ENCODE measurements at places on chromosomes 3 and 15. TPM values are rescaled to one million over a fixed set of nuclear protein-coding genes. Genes with fewer than 3 reads are reported as not detected.
A peak's percentile ranks its signal among the peaks of the same experiment; 100 is the strongest.

DNA sequence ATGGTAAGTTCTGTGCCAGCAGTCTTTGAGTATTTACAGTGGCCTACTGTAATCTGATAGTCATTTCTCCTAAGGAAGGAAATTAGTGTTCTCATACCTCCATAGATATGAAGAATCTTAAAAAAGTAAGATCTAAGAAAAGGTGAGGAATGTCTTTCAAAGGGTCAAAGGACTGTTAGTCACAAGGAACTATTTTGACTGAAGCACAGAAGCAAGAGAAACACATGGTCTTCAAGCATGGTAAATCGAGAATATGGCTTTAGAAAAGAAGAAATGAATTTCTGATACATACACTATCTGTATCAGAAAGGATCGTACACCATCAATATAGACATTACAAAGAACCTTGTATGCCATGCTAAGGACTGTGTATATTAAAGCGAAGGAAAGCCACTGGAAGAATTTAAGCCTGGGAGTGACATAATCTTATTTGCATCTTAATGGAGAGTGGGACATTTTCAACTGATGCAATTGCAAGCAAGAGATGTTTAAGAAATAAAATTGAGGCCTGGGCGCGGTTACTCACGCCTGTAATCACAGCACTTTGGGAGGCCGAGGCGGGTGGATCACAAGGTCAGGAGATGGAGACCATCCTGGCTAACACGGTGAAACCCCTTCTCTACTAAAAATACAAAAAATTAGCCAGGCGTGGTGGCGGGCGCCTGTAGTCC lies 5.5 kb upstream of the ACAP2 start:
- no peak for DNase-seq
- H3K36me3 ChIP-seq = no peaks in the 10 kb centered on the region
- H3K4me1 ChIP-seq = peaks cover 9% of the 10 kb centered on the region
- no peak overlapping the region for H3K4me3 ChIP-seq
- no peak overlapping the region for H3K27ac ChIP-seq

GRCh38 chr3:48429960-48430707 lies at the start of gene PLXNB1:
Gene PLXNB1 (minus strand): TSS chr3:48430086. CDS start chr3:48424611, 5,475 bp downstream.
- H3K27ac ChIP-seq = no peak within 1 kb of the TSS
- no peak within 1 kb of the TSS for H3K4me3 ChIP-seq
- peaks cover 8% of the 10 kb centered on the region for H3K36me3 ChIP-seq
- peak; percentile 27 for DNase-seq
- H3K27me3 ChIP-seq = peaks cover 2% of the 10 kb centered on the region

SPATA12 gene
- not detected for total RNA-seq

- H3K27me3 ChIP-seq = peaks cover 10% of the 10 kb centered on the region
- no peak overlapping the region for H3K4me3 ChIP-seq
- no peaks in the 10 kb centered on the region for H3K4me1 ChIP-seq
- DNase-seq = no peak
These were observed 98.5 kb downstream of the FRMD5 start for GRCh38 chr15:44096596-44096995.
